IMR-90 (cell line): ENCODE measurements at places on chromosomes 2 and 18. TPM values are rescaled to one million over a fixed set of nuclear protein-coding genes. Genes with fewer than 3 reads are reported as not detected.
A peak's percentile ranks its signal among the peaks of the same experiment; 100 is the strongest.

DNA sequence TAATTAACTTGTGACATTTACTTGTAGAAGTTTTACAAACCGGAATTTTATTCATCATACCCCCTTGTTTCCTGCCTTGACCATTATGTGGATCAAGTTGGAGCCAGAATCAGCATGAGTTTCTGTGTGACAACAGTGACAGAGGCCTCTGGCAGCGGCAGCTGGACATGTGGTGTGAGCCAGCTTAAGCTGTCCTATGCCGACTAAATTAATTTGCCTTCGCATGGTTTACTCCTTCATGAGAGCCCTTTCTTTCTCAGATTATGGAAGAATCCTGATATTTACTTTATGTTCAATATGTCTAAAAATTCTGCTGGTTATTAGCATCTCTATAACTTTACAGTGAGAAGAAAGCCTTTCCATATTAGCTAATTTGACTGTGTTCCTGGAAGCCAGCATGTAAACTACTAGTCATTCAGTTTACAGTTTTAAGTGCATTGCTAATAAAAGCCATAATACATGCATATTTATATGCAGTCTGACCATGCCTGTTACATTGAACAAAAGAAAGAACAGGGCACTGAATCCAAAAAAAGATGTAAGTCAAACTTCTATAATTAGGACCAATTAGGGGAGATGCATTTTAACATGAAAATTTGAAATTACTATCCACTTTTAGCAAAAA is 495.8 kb upstream of the ACVR2A start:
- DNase-seq, result no peak

- DNase-seq, result no peak
Measured at GRCh38 chr2:186569897-186570296, 20.0 kb upstream of the ITGAV start.

DNA sequence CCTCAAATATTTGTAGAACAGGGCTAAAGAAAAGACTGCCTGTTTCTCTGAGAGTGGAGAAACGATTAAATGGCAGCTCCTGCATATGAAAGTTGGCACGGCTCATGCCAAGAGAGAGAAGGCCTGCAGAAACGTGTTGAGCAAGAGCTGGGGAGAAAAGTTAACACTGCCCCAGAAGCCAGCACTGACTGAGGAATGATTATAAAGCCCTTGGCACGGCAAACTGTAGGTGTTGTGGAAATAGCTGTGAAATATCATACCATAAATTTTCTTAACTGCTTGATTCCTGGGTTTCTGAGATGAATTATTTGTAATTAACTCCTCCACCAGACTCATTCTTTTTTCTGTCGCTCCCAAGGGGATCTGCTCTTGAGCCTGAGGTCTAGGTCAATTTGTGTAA is 4.3 kb downstream of the FRZB start:
- no peak for DNase-seq

- no peak for DNase-seq
Measured at GRCh38 chr18:45291621-45292615, 323.4 kb upstream of the SLC14A2 start.

- no peak for DNase-seq
Measured at GRCh38 chr2:162457490-162457889, 113.6 kb downstream of the GCA start.

GRCh38 chr2:128414351-128414750 is 95.7 kb upstream of the HS6ST1 start:
- no peak for DNase-seq

- DNase-seq, result no peak
Measured at GRCh38 chr18:47342566-47342965, 91.1 kb upstream of the SKOR2 start.

DNA sequence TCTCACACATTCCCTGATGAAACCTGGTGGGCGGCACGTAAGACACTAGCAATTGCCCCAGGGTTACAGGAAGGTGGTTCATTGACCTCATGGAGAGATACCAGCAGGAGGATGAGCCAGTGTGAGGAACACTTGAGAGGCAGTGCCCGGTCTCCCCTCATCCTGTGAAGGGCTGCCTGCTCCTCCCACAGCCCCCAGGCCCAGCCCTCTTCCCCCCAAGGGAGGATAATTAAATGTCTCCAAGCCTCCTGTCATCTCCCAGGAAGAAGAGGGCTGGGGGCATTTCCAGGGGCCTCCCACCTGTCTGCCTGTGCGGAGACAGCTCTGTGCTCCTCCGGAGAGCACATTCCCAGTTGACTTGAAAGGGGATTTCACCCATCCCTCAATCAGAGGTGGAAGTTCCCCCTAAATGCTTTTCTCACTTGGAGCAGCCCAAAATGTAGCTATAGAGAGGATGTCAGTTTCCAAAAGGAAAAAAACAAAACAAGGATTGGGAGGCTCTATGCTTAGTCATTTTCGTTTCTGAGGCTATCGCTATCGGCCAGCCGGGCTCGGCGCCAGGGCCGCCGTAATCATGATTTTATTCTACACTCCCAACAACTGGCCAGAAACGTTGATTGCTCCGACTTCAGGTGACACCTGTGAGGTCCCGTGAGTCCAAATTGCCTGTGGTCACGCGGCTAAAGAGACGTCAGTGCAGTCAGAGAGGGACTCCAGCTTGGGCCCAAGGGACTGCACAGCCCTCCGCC is 7.1 kb downstream of the KCNF1 start:
- peak; percentile 60 for DNase-seq

DNA sequence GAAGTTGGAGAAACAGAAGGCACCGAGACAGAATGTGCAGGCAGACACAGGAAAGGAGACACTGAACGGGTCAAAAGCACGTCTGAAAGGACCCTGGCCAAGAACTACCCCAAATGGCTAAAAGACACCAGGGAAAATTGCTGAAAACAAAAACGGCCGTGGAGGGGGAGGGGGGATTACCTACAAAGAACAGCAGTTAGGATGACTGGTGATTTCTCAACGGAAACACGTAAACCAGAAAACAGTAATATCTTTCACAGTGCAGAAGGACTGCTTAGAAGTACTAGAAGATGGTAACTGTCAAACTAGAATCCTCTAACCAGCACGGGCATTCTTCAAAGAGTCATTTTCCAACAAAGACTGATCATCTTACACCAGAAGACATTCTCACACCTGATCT is 142.6 kb downstream of the HDAC4 start:
- DNase-seq, result no peak

DNA sequence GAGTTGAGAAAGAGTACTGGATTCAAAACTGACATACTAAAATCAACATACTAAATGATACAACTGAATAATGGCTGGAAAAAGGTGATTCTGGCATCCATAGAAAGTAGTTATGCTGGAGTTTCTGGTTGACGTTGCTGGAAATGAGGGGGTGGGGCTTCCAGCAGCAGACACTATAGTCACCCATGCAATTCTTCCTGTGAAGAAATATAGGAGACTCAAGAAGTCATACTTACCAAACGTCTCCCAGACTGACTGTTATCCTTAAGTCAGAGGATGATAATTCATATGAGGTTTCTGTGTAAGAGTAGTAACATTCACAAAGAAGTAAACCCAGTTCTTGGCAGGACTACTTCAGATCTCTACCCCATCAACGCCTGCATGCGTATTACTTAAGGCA is 23.6 kb downstream of the DTNB start:
- DNase-seq, result no peak

The UGT1A9 gene
- not detected in 2 replicates for total RNA-seq

The ZNF892 gene
- 2.2 and 2.7 TPM in 2 replicates for total RNA-seq

The GKN2 gene
- not detected in 2 replicates for total RNA-seq

The VWA3B gene
- total RNA-seq, result not detected in 2 replicates
